Activated CD4-positive, alpha-beta memory T cell treated with anti-CD3 and anti-CD28 coated beads, Interleukin-2, amount 10 ng/mL, durations not matched to agents 7 days and 5 days (primary cell): ENCODE measurements at places on chromosomes 5 and 9. TPM values are rescaled to one million over a fixed set of nuclear protein-coding genes. Genes with fewer than 3 reads are reported as not detected.

DNA sequence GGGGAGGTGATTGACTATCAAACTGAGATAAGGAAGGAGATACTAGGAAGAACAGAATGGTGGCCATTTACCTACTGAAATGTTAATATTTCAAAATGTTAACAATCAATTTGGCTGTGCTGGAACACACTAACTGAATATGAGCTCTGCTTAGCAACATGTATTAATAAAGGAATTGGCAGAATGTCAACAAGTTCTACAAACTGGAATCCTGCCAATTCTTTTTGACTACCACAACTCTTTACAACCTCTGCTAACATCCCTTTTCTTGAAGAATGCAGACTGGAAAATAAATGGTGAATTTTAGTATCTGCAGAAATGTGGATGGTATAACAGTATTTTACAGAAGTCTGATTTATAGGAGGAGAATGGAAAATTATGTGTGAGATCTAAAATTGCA, 446.4 kb downstream of the ISL1 start:
- no peak for DNase-seq

DNA sequence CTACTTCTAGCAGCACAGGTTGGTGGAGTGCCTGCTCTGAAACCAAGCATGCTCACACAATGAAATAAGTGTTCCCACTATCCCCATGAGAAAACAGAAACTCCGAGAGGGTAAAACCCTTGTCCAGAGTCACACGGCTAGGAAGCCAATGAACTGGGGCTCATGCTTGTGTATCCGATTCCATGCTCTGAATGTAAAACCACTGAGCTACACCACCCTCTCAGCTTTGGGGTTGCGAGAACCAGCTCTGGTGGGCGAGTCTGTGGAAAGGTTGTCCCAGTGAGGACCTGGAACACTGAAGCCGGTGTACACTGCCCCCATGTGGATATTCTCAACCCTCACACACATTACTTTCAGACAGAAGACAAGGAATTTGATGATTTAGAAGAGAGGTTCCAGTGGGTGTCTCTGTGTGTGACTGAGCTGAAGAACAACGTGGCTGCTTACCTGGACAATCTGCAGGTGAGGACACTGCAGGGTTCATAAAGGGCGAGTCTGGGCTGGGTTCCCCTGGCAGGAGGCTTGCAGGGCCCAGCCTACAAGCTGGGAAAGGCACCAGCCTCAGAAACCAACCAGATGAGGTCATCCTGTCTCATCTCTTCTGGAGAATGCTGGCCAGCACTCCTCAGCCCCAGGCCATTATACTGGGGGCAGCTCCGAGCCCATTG, 37.4 kb downstream of the ARHGEF37 start:
- DNase-seq, result peak; percentile 45

- no peak for DNase-seq
Measured at GRCh38 chr5:132489051-132489770, 1.4 kb downstream of the IRF1 start.

Gene IL4
- 12.6 TPM for total RNA-seq

DNA sequence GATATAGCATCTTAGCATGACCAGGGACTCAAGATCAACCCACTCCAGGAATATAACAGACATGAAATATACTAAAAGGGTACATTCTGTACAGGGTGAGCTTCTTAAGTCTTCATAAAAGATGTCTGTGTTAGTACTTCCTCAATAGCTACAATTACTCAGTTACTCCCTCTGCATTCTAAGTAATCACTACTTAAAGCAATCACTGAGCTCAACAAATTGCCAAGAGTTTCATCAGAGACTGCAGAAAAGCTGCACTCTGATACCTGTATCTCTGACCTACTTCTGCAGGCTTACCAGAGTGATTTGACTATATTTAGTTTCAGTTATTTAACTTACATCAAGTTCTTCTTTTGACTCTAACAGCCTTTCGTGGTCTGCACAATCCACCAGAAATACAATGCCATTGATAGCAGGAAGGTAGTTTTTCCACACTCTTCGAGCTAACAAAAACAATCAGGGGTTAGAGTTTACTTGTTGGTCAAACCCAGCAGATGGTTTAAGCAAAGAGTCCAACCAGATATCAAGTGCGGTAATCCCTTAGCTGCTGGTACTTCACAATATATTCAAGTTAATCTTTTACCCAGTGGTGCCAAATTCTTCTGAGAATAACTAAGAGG, 23.3 kb downstream of the SAR1B start:
- DNase-seq, result no peak

GRCh38 chr5:145588113-145588512, 247.0 kb downstream of the PRELID2 start:
- no peak for DNase-seq

Gene MARCOL
- not detected for total RNA-seq

- no peak for DNase-seq
Measured at GRCh38 chr9:118652258-118652657, 717.0 kb downstream of the BRINP1 start.

- no peak for DNase-seq
Measured at GRCh38 chr5:50905996-50906570, 239.6 kb downstream of the PARP8 start.

- DNase-seq, result no peak
Measured at GRCh38 chr5:151123897-151124751, 33.5 kb downstream of the ANXA6 start.

DNA sequence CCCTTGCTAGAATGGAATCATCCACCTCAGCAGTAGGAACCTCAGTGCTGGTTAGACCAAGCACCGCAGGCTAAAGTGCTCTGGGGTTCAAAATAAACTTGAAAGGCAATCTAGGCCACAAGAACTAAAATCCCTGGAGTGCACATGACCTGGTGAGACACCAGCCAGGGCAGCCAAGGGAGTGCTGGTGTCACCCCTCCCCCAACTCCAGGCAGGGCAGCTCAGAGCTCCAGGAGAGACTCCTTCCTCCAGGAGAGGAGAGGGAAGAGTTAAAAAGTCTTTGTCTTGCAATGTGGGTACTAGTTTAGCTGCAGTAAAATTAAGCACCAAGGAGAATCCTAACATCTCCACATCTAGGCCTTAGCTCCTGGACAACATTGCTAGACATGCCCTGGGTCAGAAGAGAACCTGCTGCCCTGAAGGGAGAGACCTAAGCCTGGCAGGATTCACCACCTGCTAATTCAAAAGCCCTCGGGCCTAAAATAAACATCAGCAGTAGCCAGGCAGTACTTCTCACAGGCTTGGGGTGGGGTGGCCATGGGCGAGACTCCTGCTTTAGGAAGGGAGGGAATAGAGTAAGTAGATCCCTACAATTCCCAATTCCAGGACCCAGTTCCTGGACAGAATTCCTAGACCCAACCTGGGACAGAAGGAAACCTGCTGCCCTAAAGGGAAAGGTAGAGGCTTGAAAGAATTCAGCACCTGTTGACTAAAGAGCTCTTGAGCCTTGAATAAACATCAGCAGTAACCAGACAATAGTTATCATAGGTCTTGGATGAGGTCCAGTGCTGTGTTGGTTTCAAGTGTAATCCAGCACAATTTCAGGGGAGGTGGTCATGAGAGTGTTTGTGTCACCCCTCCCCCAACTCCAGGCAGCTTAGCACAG, 25.8 kb downstream of the UGT3A2 start:
- DNase-seq, result no peak

- DNase-seq, result no peak
Measured at GRCh38 chr9:107935931-107936330, 446.4 kb upstream of the KLF4 start.

DNA sequence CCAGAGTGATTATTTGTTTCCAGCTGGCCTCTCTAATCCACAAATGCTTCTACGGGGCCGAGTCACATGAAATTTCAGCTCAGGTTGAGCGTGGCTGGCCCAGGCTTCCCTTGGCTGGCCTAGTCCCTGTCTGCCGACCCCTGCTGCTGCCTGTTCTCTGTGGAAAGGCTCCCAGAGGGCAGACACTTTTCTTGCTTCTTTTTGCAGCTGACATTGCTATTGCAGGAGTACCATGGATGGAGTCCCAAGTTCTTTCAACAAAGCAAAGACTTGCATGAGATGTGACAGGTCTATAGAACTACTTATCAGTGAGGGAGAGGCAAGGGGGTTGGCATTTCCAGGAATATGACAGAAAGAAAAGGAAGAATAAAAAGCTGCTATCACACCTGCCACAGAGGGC, 287.4 kb upstream of the ARRDC3 start:
- DNase-seq, result no peak

Gene PITX1
- 0.18 TPM for total RNA-seq

DNA sequence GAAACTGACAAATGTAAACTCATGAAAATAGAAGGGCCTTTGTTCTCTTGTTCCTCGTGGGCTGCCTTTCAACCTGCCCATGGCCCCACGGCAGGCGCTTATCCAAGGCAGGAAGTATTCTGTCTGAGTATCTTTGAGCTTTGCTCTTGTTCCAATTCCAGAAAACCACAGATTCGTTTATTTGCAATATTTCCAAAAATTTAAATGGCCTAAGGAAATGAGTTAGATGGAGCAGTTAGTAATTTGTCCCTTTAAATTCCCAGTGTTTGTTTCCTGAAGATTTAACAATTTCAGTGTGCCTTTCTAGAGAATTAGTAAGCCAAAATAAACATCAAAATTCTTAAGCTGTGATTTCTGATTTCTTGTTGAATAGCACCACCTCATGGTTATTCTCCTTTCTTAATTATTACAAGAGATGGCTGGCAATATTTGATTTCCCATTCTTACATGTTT, 299.4 kb upstream of the RASA1 start:
- DNase-seq, result no peak

DNA sequence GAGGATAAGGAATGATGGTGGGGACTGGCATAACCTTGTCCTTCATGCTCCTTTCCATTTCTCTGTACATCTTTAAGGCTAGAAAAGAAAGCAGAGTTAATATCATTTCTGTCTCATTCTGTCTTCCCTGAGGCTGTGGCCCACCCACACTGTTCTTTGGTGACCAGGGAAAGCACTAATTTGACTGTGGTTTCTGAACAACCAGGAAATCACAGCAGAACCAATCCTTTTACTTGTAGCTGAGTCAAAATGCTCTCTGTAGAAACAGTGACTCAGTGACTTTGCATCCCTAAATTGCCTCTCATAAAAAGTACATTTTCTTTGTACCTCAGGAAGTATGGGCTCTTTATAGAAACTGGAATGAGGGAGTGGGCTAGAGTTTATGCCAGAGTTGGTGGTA, 28.1 kb downstream of the IL33 start:
- DNase-seq, result no peak

DNA sequence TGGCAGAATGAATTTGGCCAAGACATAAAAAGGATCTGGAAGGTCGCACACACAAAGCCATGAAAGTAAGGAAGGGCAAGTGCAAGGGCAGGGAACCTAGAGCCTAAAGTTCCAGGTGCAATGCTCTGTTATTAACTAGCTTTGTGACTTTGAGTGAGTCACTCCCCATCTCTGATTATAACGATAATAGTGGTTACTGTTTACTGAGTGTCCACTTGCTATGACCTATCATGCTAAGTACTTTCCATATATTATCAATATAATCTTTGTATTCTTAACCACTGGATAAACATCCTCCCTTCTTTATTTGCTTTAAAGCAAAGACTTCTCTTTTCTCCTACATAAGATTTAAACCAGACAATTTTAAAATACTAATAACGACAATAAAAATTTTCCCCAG, 504.6 kb upstream of the BRINP1 start:
- no peak for DNase-seq

GRCh38 chr5:150497989-150498317, 10.0 kb upstream of the NDST1 start:
- DNase-seq, result no peak

DNA sequence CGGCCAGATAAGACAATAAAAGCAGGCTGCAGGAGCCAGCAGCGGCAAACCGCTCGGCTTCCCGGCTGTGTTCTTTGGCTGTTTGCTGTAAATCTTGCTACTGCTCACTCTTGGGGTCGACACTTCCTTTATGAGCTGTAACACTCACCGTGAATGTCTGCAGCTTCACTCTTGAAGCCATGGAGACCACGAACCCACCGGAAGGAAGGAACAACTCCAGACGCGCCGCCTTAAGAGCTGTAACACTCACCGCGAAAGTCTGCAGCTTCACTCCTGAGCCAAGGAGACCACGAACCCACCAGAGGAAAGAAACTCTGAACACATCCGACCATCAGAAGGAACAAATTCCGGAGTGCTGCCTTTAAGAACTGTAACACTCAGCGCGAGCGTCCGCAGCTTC, 451.7 kb downstream of the AGTPBP1 start:
- DNase-seq, result peak; percentile 25

DNA sequence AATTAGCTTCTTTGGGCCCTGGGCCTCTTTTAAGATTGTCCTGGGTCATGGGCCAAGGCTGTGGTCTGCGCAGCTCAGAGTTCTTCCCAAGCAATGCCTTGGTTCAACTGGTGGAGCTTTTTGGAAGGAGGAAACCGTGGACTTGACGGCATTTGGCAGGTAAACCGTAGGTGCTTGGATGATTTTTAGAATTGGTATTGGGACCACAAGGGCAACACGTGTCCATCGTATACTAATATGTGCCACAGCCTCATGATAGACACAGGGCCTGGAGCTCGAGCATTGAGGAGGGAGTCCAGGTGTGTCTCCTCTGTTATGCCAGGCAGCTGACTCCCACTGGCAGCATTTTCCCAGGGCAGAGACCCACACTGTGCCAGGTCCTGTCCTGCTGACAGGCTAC, 120.9 kb upstream of the PITX1 start:
- DNase-seq, result no peak

DNA sequence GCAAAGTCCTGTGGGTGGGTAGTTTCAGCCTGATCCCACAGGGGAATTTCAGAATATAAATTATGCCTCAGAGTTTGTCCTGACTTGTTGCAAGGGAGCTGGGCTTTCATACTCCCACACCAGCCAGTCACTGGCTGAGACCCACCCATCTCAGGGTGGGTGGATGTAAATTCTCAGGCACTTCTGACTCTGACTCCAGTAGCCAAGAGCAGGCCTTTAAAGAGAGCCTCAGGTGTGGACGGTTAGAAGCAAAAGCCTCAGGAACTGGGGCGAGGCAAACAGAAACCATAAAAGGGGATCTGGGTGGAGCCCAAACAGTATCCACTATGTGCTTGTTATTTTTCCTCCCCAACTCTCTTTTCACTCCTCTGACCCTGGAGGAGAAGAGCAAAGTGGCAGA, 28.6 kb upstream of the FBXW11 start:
- DNase-seq, result no peak

DNA sequence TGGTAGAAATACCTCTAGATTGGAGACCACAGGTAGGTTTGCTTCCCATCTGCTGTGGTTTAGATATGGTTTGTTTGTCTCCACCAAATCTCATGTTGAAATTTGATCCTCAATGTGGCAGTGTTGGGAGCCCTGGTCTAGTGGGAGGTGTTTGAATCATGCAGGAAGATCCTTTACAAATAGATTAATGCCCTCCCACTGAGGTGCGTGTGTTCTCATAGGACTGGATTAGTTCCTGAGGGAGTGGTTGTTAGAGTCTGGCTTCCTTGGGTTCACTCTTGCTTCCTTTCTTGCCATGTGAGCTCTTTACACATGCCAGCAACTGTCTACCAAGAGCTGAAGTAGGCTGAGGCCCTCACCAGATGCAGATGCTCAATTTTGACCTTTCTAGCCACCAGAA, 391.1 kb upstream of the GRIA1 start:
- DNase-seq, result no peak

DNA sequence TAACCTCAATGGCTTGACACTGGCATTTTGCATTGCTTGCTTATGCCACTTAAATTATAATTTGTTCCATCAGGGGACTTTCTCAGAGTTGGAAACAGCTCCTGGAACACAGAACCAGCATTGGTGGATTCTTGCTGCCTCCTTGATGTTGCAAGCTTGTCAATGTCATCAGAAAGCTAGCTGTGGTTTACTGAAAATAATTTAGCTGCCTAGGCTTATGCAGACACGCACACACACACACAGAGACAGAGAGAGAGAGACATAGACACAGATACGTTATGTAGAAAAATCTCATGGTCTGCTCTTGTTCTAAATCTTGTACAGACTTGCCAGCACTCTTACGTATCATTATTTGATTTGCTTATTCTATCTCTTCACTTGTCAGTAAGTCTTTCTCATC, 78.0 kb downstream of the HMHB1 start:
- no peak for DNase-seq
